ENCODE measurements at places on chromosomes 4 and X. TPM values are rescaled to one million over a fixed set of nuclear protein-coding genes. Genes with fewer than 3 reads are reported as not detected.

RPS6KA6 gene
- total RNA-seq: 12.1 TPM

SPANXN4 gene
- total RNA-seq: not detected

RAB40AL gene
- 1.1 TPM for total RNA-seq

PITX2 gene
- total RNA-seq: 3.2 TPM

STAP1 gene
- 3.9 TPM for total RNA-seq

SLC25A6 gene
- total RNA-seq: 357 TPM

LRRC66 gene
- total RNA-seq: 0.44 TPM

ADGRG4 gene
- total RNA-seq: 0.13 TPM

PPEF2 gene
- total RNA-seq: not detected

NEUROG2 gene
- total RNA-seq: not detected

LGI2 gene
- 7.5 TPM for total RNA-seq

SLC39A8 gene
- 19.7 TPM for total RNA-seq

SRPX gene
- 39.2 TPM for total RNA-seq

SH3BGRL gene
- 130 TPM for total RNA-seq

HTR2C gene
- not detected for total RNA-seq

HSFX2 gene
- 0.79 TPM for total RNA-seq

MAGEE1 gene
- total RNA-seq: 4.3 TPM

ATXN3L gene
- total RNA-seq: not detected

STPG2 gene
- 1.1 TPM for total RNA-seq

MID2 gene
- total RNA-seq: 16.5 TPM

PCSK1N gene
- 131 TPM for total RNA-seq

PWWP3B gene
- 1.4 TPM for total RNA-seq

MID1IP1 gene
- total RNA-seq: 76.5 TPM

IL2 gene
- not detected for total RNA-seq

PCDH18 gene
- total RNA-seq: 10.1 TPM

SLC6A14 gene
- total RNA-seq: not detected

TCP11X2 gene
- not detected for total RNA-seq

EXOC1 gene
- 41.7 TPM for total RNA-seq

ANXA10 gene
- total RNA-seq: not detected

CXCL8 gene
- 4.8 TPM for total RNA-seq

NKX3-2 gene
- total RNA-seq: not detected

ZDHHC15 gene
- total RNA-seq: 2.6 TPM

MAOB gene
- total RNA-seq: 58.5 TPM

MSX1 gene
- total RNA-seq: 2.3 TPM

UGT2B7 gene
- 161 TPM for total RNA-seq

HADH gene
- total RNA-seq: 31.4 TPM

XAGE2 gene
- total RNA-seq: not detected

SSX3 gene
- total RNA-seq: not detected

TIGD4 gene
- total RNA-seq: 1.1 TPM

VCX3B gene
- 0.38 TPM for total RNA-seq

RTL3 gene
- total RNA-seq: not detected

SRPK3 gene
- total RNA-seq: 1.1 TPM

ETDA gene
- total RNA-seq: not detected
